ENCODE measurements at places on chromosomes 11 and 22.

DNA sequence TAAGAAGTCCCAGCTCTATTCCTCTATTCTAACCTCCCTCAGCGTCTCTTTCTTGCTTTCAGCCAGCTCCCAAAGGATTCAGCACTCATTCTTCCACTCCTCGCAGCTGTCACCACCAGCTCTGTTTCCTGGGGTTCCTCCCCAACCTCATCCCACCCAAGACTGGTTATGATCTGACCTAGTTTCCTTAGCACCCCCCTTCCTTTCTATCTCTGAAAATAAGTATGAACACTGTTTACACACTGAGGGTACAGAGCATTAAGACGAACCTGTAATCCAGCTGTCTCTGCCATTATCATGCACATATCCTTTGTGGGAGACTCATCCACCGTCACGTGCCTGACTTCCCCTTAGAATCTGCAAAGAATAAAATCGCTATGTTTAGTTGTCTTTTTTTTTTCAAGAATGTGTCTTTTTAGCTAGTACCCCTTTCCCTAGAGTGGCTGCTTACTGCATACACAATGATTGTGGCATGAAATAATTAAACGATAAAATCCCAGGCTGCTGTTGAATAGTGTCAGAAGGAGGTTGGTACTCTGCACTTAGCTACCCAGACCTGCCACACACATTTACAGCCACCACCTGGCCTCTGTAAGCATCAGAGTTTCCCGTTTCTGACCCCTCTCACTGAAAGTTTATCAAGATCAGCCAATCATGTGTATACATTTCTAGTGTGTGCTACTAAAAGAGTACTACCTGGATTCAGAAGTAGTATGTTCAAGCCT, 26.9 kb upstream of the CSTF3 start:
- DNase-seq: no peak

- DNase-seq: no peak
Measured at GRCh38 chr22:44391015-44391414, 78.3 kb upstream of the SHISAL1 start.

- DNase-seq: no peak
Measured at GRCh38 chr11:34154059-34154875, 48.8 kb downstream of the NAT10 start.

DNA sequence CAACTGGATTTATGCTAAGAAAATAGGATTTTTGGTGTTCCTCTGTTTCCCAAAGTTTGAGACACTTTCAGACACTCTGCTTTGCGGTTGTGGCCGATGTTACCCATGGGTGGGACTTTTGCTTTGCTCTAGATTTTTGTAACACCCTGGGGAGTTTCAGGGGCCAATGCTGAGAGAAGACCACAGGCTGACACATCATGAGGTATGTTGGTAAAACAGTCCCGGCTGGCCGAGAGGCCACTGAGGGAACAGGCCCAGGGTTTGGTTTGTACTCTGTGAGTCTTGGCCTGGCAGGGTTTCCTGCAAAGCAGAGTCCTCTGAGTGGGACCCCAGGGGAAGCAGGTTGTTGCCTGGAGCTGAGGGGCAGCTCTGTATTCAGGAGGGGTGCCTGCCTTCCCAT, 78.5 kb upstream of the PITPNB start:
- DNase-seq: no peak

- no peak for DNase-seq
Measured at GRCh38 chr11:8328231-8328794, 64.6 kb upstream of the LMO1 start.

- DNase-seq: peak; percentile 48
Measured at GRCh38 chr11:22624742-22625447, 728 bp downstream of the FANCF start.

- DNase-seq: no peak
Measured at GRCh38 chr11:134362192-134362901, 30.6 kb downstream of the GLB1L2 start.

GRCh38 chr11:14908214-14908880, 16.3 kb upstream of the CYP2R1 start:
- peak; percentile 39 for DNase-seq

- DNase-seq: no peak
Measured at GRCh38 chr11:22454461-22455090, 116.4 kb downstream of the SLC17A6 start.

- no peak for DNase-seq
Measured at GRCh38 chr11:76203131-76203925, 3.0 kb downstream of the WNT11 start.

- no peak for DNase-seq
Measured at GRCh38 chr22:23681026-23681809, 9.6 kb upstream of the RGL4 start.

- DNase-seq: no peak
Measured at GRCh38 chr11:30285416-30286121, 37.3 kb upstream of the ARL14EP start.

DNA sequence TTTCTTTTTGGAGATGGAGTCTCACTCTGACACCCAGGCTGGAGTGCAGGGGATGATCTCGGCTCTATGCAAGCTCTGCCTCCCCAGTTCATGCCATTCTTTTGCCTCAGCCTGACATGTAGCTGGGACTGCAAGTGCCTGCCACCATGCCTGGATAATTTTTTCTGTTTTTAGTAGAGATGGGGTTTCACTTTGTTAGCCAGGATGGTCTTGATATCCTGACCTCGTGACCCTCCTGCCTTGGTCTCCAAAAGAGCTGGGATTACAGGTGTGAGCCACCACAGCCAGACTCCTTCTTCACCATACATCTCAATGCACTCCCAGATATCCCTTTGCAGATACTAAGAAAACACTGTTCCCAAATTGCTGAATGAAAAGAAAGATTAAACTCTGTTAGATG, 224.3 kb downstream of the OR4A5 start:
- no peak for DNase-seq

DNA sequence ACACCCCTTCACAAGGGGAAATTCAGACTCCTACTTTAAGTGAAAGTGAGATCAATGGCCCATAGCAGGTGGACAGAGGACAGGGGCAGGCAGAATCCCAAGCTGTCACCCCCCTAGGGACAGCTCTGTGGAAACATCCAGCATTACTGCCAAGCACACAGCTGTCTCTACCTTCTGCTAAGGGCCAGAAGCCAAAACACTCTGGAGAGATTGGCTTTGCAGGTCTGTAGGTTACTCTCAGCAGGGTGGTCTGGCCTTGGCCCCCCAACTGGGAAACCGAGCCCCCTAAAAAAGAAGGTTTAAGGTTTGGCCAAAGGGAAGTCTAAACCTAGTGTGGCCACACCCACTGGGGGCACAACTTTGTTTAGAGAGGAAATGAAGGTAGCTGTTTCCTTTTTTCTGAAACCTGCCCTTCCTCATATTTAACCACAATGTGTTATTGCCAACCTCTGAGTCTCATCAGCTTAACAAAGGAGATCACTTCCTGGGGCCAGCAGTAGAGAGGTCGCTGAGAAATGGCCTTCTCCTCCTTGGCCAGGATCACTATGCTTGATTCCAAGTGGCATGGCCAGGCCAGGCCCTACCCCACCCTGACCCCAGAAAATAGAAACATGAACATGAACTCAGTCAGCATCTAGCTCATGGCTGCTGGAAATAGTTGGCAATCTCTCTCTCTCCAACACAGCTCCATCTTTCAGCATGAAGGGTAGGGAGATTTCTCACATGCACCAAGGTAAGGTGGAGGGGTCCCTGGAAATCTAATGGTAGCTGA, 25.9 kb upstream of the SCARF2 start:
- DNase-seq: no peak

GRCh38 chr11:14422052-14422813, 63.2 kb upstream of the RRAS2 start:
- DNase-seq: peak; percentile 99

GRCh38 chr11:92050305-92050704, 174.3 kb upstream of the FAT3 start:
- peak; percentile 26 for DNase-seq

GRCh38 chr22:16844529-16844928, 19.3 kb upstream of the XKR3 start:
- DNase-seq: no peak

DNA sequence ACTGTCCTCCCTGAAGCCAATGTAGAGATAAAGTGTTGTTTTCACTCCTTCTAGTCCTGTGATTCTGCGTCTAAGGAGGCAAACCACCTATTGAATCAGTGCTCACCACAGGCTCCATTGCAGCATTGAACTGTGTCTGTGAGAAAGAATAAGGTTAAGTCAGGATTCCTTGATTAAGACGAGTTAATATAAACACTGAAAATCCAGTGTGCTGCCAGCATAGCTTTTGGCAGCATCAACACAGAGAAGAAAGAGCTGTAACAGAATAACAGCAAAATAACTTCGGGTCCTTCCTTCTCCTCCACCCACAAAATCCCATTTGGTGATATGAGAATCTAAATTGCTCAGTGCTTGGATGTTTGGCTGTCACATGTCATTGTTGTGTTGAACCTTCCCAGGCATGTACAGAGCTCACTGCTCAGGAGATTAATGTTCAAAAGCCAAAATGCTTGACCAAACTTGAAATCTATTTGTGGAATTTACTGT, 185.2 kb upstream of the DDI1 start:
- no peak for DNase-seq

DNA sequence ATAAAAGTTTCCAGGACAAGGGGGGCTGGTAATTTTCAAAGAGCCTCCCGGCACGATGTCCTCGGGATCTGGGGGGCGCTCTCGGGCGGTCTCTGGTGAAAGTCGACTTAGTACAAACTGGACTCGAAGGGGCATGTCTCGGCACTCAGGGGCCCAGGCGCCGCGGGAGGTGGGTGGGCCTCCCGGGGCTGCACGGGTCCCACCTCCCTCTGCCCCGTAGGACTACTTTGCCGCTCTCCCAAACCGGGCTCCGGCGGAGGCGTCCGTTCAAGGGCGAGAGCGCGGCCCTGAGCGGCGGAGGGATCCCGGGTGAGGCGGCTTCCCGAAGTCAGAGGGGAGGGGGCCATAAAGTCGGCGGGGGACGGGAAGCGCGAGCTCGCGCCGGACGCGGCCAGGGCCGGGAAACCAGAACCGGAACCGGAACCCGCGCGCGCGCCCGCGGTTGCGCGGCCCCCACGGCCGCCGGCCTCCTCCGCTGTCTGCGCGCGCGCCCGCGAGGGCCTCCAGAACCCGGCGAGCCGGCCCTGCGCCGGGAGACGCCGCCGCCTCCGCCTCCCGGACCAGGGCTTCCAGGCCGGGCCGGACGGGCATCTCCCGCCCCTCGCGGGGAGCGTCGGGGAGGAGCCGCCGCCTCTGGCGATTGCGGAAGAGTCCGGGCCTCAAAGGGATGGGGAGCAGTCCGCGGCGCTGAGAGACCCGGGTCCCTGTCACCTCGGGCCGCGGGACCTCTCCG, at the start of gene ARHGEF12:
Gene ARHGEF12, plus strand, starts transcription at position 506 of the 733 bp plus-strand sequence. CDS start 831 bp downstream, outside the sequence.
- DNase-seq: peak; percentile 91

GRCh38 chr11:9893474-9893873, 229.6 kb downstream of the SWAP70 start:
- DNase-seq: no peak

GRCh38 chr11:16871368-16871767, 132.9 kb downstream of the C11orf58 start:
- DNase-seq: no peak

- DNase-seq: no peak
Measured at GRCh38 chr22:19062943-19063308, 59.3 kb downstream of the DGCR2 start.

Data from kidney capillary endothelial cell (primary cell).